ENCODE measurements at places on chromosomes 2 and 18. TPM values are rescaled to one million over a fixed set of nuclear protein-coding genes. Genes with fewer than 3 reads are reported as not detected.
A peak's percentile ranks its signal among the peaks of the same experiment; 100 is the strongest.

DNA sequence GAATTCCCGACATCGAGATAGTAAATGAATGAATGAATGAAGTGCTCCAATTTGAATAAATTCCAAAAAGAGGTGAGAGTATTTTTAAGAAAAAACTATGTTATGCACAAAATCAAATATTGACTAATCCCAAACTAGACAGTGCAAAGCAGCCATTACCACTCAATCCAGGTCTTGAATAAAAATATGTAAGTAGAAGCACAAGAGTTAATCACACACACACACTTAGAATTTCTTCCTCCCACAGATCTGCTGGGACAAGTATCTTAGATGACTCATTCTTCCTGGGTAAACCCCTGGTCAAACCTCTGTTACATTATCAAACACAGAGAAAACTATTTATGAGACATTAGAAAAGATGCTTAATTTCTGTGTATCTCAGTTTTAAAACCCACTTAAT is 102.0 kb downstream of the PLA2R1 start:
- DNase-seq: no peak

DNA sequence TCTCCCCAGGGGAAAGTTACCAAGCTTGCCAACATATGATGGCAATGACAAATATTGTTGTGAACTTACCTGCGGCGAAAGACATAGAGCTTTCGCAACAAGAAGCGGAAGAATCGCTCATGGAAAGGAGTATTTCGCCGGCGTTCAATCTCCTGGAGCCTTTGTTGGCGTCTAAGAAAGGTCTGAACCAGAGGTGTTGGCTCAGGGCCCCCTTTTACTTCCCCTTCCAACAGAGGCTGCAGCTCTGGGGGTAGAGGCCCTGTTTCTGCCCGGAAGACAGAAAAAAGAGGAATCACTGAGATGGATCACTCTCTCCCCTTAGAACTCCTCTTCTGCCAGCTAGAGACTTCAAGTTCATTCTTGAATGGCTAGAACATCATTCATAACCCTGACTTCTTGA is 10.8 kb downstream of the GGCX start:
- no peak for DNase-seq

- no peak for DNase-seq
Observed at GRCh38 chr18:57813245-57813644, 10.1 kb upstream of the ATP8B1 start.

DNA sequence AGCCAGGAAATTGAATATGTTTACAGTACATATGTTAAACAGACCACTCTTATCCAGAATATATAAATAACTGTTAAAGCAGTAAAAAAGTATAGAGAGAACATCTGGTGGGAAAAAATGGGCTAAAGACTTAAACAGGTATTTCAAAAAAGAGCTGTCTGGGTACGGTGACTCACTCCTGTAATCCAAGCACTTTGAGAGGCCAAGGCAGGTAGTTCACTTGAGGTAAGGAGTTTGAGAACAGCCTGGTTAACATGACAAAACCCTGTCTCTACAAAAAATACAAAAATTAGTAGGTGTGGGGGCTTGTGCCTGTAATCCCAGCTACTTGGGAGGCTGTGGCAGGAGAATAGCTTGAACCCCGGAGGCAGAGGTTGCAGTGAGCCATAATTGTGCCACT is 171.4 kb upstream of the FSIP2 start:
- DNase-seq: no peak

DNA sequence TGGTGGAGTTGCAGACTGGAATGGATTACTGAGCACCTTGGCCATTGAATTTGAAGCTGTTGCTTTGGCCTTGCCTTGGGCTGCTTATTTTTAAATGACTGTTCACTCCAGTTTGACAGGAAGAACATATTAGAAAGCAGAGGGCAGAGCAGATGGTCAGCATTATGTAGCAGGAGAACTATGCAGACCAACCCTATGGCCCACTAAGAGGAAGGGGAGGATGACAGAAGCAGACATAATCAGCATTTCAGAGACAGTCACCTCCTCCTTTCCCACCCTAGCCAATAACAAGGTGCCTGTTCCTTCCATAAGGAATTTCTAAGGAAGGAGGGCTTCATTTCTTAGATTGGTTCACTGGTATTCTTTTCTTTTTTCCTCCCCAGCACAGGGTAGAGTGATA is 2.4 kb downstream of the CHRNA1 start:
- DNase-seq: no peak

DNA sequence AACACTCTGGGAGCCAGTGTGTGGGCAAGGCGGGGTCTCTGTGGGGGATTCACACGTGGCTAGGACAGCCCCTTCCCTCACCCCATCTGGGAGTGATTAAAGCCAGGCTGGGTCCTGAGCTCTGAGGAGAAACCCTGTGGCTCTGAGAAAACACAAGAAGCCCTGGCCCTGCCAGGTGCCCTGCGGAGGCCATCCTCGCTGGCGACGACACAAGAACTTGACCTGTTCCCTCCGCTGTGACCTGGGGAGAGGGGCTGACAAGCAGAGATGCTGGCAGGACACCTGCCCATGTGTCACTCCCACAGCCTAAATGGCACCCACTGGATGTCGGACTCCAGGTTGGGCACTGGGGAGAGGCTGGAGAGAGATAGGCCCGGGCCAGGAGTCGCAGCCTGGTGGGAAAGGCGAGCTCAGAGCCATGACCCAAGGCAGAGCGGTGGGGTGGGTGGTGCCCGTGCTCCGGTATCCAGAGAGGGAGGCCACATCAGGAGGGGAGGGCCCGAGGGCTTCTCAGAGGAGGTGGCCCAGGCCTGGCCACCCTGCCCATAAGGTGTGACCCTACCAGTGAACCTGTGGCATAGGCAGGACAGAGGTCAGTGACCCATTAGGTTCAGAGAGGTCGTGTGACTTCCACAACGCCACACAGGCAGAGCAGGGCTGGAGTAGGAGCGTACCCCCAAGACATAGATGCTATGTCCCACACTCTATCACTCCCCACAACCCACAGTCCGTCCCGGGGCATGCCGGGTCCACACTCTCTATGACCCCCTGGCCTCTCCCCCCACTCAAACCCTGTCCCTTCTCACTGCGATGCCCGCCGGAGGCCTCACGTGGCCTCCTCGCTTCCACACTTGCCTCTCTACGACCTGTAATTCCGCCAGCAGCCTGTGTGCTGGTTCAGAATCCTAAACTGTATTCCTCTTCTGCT is 59.4 kb upstream of the HPCAL1 start:
- peak; percentile 17 for DNase-seq

CFC1 gene
- total RNA-seq: not detected

DNA sequence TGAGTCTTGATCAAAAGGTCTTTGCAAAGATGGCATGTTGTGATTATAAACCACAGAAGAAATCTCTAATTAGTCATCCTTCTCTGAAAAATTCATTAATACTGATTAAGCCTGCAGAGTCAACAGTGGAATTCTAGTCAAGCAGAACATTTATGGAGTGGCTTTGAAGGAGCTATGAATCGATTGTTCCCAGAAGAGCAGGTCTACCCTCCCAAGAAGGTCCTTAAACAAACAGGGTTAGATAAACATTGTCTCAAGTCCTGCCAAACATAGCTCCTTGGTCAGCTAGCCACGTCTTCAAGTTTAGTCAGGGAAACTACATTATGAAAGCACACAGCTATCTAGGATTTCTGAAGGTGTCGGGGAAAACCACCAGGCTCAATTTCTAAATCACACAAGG is 88.9 kb downstream of the ITGA4 start:
- DNase-seq: no peak

- no peak for DNase-seq
Observed at GRCh38 chr2:156585457-156585856, 149.3 kb downstream of the GPD2 start.

DNA sequence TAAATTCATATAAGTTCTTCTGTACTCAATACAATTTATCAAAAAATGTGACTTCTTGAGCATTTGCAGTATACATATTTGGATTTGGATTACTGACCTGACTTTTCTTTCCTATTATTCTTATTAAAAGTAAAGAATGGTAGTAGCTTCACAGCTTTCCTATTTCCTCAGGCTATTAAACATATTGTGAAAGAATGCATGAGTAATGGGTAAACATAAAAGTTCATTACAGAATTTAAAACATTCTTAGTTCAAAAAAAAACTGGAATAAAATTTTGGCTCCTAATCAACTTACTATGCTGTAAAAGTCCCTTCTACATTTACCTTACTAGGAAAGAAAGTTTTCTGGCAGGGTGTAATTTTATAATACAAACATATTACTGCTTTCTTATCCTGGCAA is 27.3 kb upstream of the C2orf66 start:
- no peak for DNase-seq

DNA sequence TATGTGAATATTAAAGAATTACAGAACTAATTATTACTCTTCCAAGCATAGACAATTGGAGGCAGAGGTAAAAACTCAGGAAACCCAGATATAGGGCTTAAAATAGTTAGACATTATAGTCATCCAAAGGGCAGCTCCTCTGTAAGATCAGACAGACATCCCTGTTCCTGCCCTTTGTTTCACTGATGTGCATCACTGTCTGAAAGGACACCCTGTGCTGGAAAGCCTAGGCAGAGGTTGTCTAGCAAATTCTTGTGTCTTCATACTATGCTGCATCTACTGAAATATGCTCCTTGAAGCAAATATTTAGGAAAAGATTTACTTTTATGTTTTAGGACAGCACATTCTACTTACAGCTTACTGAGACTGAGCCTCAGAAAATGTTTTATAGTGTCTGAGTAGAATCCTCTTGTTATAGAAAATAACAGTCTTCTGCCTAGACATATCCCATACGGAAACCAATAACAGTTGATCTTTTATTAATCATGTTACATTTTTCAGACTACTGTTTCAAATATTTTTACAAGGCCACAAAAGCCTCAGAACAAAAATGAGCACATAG is 977.3 kb upstream of the CDH2 start:
- DNase-seq: no peak

DNA sequence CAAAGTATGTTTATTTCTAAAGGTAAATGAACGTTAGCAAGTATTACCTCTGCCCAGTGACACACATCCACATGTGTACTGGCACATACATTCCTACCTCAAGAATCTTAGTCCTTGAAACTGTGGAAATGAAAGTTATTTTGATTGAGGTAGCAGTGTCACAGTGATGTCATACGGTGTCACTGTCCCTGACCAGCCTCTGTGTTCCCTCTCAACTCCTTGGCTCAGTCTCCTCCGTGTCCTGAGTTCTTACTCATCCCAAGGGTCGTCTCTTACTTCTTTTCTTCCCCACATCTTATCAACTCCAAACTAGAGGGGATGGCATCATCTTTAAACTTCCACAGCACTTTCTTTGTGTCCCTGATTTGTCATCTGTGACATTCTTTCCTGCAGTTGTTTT is 3.3 kb downstream of the NCK2 start:
- DNase-seq: no peak

- no peak for DNase-seq
Observed at GRCh38 chr2:53793821-53794220, 7.0 kb downstream of the ERLEC1 start.

GRCh38 chr2:168194784-168195522 is 52.4 kb downstream of the STK39 start:
- no peak for DNase-seq

GRCh38 chr2:192002418-192002817 is 155.5 kb upstream of the CAVIN2 start:
- DNase-seq: no peak

NABP1 gene
- 16.2 TPM for total RNA-seq

SERPINB5 gene
- total RNA-seq: not detected

DNA sequence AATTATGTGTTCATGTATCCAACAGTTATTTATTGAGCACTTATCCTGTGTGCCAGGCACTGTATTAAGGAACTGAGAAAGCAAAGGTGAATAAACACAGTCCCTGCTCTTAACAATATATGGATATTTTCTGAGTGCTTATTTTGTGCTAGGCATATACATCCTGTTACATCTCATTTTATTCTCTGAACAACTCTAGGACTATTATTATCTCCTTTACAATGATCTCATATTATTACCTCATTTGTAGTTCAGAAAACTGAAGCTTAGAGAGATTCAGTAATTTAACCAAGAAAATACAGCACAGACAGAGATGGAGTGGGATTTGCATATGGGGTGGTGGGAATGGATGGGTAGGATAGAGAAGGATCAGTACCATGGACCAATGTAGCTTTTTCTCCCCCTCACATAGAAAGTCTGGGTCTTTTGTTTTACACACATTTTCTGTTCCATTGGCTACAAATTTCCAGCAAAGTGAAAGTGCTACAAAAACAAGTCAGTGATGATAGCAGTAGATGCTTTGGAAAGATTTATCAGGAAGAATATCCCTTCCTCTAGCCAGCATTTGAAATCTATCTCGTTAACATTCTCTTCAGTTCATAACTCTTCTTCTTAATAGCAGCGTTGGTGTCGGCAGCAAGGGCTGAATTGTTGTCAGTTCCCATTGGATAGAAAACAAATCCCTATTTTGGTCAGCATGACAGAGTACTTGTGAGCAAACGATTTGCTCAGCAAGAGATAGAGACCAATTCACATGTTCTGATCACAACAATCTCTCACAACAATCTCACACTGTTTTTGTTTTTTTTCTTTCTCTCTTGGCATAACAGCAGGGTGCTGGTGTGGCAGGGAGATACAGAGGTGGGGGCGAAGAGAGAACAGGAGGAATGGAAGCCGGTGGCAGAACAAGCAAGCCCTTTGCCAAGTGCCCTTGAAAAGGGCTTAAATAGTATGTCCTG is 102.2 kb upstream of the KCTD1 start:
- DNase-seq: no peak

MYOM1 gene
- total RNA-seq: 263 TPM

DNA sequence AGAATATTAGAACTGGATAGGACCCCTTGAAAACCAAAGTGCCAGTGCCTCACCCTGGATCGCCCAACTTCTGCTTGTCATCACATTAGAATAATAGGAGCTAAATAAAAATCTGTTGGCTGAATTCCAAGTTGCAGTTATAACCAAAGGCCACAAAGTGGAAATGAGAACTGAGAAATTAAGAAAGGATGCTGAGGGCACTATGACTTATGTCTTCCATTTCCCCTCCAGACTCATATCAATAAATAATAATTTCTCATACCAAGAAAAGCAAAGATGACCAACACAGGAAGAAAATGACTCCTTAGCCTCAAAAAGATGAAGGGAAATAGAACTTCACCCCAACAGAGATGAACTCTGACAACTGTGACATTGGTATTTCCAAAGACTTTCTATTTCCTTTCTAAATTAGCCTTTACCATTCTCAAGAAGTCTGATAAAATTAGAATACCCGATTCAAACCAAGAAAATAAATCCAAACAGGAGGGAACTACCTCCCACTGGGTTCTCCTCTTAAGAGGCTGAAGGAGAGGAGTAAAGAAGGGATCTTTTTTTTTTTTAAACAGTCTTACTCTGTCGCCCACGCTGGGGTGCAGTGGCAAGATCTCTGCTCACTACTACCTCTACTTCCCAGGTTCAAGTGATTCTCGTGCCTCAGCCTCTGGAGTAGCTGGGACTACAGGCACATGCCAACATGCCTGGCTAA is 46.5 kb upstream of the EPG5 start:
- DNase-seq: no peak

DNA sequence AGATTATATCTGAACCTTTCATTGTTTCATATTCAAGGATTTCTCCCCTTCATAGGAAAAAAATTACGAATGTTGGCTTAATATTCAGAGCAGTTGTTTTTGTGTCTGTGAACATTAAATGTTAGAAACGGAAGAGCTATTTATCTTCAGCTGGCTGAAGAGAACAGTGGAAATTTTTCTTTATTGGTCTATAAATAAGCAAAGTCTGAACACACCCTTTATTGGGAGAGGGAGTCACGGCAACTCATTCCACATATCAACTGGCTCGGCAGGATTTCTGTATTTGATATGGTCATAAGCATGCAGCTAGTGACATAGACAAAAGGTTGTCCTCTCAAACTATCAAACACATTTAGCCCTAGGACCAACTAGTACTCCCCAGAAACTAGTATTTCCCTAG is 468.4 kb upstream of the HNRNPA3 start:
- no peak for DNase-seq

GRCh38 chr2:97716695-97717612 is 3.6 kb downstream of the ZAP70 start:
- peak; percentile 13 for DNase-seq

SLC8A1 gene
- 590 TPM for total RNA-seq
